ENCODE measurements at places on chromosomes 11 and 22. TPM values are rescaled to one million over a fixed set of nuclear protein-coding genes. Genes with fewer than 3 reads are reported as not detected.

The CFAP300 gene
- total RNA-seq = 4.9 TPM

The IGLL1 gene
- not detected for total RNA-seq

The CYB5R2 gene
- 5.7 TPM for total RNA-seq

The TUB gene
- 8.7 TPM for total RNA-seq

The RAB38 gene
- not detected for total RNA-seq

The TLCD5 gene
- 11.6 TPM for total RNA-seq

The BBOX1 gene
- total RNA-seq = 3.4 TPM

The TMEM191C gene
- 1.2 TPM for total RNA-seq

The OR8A1 gene
- total RNA-seq = not detected

The GDPD4 gene
- not detected for total RNA-seq

The CHADL gene
- not detected for total RNA-seq

The ESRRA gene
- total RNA-seq = 32.7 TPM

The HTR3B gene
- not detected for total RNA-seq

The OR51F2 gene
- not detected for total RNA-seq

The CALCA gene
- total RNA-seq = not detected

The CLTCL1 gene
- total RNA-seq = 10.1 TPM

The CHRNA10 gene
- total RNA-seq = 1.1 TPM

The RFPL2 gene
- total RNA-seq = not detected

The CD3E gene
- total RNA-seq = not detected

The LSP1 gene
- total RNA-seq = 26.9 TPM

Measured in osteocyte (in vitro differentiated cells).